ENCODE measurements at places on chromosomes 3 and 15.
A peak's percentile ranks its signal among the peaks of the same experiment; 100 is the strongest.

- DNase-seq: no peak
These were observed 312.2 kb upstream of the ZNF717 start for GRCh38 chr3:76097589-76097969.

GRCh38 chr15:71116366-71116765, 1.1 kb downstream of the THSD4 start:
- peak; percentile 38 for DNase-seq

GRCh38 chr15:33852570-33852969, 115.7 kb upstream of the CHRM5 start:
- peak; percentile 35 for DNase-seq

- no peak for DNase-seq
These were observed 26.5 kb downstream of the PLOD2 start for GRCh38 chr3:146134348-146135117.

- DNase-seq: peak; percentile 42
These were observed 21.8 kb downstream of the PCOLCE2 start for GRCh38 chr3:142866841-142867631.

DNA sequence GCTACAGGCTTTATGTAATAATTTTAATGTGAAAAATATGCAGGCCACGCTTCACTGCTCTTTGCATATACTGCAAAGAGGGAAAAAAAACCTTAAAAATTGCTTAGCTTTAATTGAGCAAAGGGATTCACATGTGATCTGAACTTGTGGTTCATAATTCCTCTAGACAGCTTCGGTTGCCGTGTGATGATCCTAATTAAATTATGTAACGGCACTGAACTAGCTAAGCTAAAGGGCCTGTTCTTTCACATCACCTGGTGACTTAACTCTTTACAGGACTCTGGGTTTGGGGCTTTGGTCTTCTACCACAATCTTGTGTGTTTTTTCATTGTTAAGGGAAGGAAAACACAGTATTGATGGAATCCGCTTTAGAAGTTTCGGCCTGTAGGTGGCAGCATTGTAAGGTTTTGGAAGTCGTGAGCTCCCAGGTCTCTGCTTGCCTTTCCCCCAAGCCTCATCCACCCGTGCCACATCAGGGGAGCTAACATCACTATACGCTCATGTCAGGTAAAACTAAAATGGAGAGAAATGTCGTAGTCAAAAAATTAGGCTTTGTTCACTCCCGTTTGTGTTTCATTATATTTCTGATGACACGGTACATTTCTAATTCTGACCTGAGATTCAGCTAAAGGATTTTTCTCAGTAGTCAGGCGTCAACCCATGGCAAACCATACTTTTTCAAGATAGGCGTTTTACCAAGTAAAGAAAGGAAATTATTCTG, 205.6 kb upstream of the DPH6 start:
- DNase-seq: peak; percentile 65

DNA sequence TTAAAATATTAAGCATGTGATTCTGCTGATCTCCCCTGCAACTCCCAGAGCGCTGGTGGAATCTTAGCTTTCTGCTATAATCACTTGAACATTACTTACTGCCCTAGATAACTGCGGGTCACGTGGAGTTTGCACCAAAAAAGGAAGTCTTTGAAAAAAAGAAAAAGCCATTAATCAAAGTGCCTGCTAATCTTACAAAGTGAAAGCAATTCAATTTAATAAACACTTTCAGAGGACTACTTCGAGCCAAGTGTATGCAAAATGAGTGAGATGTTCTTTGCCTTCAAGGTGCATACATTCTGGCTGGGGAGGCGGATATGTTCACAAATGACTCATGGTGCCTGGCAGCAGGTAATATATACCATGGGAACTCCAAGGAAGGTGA, 109.9 kb upstream of the GAP43 start:
- peak; percentile 10 for DNase-seq

DNA sequence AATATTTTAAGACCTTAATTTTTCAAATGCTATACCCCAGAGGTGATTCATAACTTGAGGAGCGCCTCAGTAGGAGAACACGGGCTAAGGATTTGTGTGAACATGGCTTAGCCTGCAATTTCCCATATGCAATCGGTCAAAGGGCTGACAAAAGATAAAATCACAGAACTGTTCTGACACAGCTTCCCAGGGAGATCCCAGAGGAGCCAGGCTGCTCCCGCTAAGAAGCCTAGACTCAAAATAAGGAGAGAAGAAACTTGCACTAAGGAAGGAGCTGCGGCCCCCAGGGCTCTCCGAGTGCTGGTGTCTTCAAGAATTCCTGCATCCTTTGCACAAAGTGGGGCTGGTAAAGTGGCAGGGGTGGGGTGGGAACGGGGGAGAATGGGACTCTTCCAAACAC, 106.3 kb upstream of the DLG1 start:
- DNase-seq: no peak

DNA sequence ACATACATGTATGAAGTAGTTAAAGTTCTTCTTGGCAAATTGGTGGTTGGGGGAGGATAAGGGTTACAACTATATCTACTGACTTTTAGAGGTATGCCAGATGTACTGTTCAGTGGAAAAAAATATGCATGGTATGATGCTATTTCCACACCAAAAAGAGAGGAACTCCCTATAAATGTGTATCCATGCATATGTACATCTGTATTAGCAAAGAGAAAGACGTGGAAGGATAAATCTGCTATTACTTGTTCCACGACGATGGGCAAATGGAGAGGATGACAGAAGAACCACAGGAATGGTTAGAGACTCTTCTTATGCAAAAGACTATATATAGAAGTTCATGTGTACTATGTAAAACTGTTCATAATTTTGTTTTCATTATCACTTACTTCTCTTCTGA, 197.6 kb downstream of the RORA start:
- no peak for DNase-seq

DNA sequence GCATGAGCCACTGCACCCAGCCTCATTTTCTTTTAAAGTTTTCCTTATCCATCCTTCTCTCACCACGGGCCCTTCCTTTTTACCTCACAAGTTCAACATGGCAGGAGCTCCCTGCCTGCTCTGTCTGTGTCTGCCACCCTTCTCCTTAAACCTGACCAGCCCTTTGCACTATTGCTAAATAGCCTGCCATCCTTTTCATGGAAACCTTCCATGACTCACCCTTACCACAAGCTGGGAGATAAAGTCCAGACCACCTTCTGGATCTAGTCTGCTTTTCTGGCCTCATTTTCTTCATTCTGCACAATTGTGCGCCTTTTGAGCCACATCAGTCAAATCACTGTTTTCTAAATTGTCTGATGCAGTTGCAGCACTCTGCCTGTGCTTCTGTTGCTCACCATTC, 8.9 kb downstream of the PARP14 start:
- peak; percentile 47 for DNase-seq

DNA sequence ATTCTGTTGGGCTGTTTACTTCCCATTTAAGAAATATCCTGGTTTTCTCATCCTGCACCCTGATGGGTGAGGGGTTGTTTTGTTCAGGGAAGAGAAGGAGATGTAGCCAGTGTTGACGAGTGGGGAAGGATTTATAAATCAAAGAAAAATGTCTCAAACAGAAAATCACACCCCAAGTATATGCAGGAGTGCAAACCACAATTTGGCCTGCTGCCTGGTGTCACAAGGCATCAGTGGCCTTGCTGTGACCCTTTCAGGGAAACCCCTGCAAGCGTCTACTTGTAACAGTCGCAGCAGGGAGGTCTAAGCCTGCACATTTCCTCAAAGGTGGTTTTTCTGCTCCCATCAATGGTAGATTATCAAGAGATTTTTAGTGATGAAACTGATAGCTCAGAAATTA, 132.6 kb upstream of the LRRN1 start:
- peak; percentile 26 for DNase-seq

DNA sequence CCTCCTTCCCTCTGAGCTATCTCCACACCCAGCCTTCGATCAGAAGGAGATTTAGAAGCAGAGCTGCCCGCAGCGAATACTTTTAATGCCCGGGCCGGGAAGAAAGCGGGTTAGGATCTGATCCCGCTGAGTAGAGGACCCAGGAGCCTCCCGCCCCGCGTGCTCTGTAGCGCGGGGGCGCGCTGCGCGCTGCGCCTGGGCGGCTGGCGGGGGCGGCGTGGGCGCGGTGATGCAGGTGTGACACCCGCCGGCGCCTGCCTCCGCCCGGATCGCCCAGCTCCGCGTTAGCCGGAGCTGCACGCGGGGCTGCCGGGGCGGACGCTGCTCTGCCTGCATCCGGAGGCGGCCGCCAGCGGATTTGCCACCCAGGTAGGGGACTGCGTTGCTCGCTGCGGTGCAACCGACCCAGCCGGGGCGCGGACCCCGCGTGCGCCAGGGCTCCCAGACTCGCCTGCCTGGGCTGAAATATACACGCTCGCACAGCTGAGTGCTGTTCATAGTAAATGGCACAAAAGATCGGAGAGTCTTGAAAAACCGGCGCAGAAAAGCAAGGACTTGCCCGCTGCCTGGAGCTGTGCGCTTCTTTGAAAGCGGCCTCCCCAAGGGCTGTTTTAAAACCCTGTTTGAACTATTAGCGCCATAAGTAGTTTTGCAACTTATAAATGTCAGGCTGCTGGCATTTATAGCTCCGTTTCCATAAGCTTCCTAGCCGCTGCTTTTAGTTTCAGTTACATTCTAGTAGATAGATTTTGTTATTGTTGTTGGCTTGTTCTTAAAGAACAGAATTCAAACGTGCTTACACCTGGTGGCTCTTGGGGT, at the start of gene SV2B:
TSS of gene SV2B (plus strand) at position 263 of the 819 bp plus-strand sequence. CDS start 126,007 bp downstream, outside the sequence.
- DNase-seq: peak; percentile 27

GRCh38 chr3:86792316-86792715, 198.6 kb downstream of the VGLL3 start:
- DNase-seq: peak; percentile 3

GRCh38 chr3:63861306-63861705, 2.3 kb downstream of the THOC7 start:
- DNase-seq: no peak

DNA sequence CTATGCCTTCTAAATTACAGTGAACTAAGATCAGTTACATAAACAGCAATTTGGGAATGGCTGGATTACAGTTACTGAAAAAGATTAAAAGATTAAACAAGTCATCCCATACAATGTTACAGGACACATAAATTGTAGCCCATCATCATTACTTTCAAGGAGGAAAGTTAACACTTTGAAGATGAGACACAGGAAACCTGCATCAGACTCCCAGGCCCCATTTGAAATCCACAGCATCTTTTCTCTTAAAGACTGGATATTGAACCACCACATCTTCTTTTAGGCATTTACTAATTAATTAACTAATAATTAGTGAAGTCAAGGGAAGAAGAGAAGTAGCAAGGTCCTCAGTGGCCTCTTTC, 170.2 kb downstream of the PLCL2 start:
- no peak for DNase-seq

DNA sequence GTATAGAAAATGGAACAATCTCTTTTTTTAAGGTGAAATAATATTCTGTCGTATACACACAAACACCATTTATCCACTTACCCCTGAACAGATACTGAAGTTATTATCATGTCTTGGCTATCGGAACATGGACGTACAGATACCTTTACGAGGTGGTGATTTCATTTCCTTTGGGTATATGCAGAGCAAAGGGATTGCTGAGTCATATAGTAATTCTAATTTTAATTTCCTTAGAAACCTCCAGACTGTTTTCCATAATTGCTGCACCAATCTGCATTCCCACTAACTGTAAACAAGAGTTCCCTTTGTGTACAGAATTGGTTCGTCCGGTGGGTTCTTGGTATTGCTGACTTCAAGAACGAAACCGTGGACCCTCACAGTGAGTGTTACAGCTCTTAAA, 179.4 kb downstream of the SHOX2 start:
- no peak for DNase-seq

- no peak for DNase-seq
These were observed 38.2 kb upstream of the CNOT10 start for GRCh38 chr3:32646761-32647160.

DNA sequence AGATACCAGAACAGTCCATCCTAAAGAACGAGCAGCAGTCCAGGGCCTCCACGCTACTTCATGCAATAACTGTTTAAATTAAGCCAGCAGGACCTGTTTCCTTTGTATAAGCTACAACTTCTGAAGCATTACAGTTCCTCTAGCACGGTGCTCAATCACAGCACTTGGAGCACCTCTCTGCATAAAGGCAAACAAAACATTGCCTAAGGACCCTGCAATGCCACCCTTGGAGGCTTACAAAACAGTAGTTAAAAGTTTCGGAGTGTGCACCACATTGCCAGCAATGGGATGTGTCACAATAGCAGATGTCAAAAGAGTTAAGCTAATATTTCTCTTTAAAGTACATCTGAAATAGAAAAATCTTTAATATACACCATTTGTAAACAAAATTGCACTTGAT, 2.6 kb upstream of the VPS39 start:
- no peak for DNase-seq

- no peak for DNase-seq
These were observed 9.5 kb downstream of the CHRD start for GRCh38 chr3:184389384-184389783.

GRCh38 chr15:99590913-99591646, 25.3 kb downstream of the MEF2A start:
- peak; percentile 19 for DNase-seq

GRCh38 chr15:34737477-34737876, 17.3 kb downstream of the GJD2 start:
- DNase-seq: peak; percentile 33

DNA sequence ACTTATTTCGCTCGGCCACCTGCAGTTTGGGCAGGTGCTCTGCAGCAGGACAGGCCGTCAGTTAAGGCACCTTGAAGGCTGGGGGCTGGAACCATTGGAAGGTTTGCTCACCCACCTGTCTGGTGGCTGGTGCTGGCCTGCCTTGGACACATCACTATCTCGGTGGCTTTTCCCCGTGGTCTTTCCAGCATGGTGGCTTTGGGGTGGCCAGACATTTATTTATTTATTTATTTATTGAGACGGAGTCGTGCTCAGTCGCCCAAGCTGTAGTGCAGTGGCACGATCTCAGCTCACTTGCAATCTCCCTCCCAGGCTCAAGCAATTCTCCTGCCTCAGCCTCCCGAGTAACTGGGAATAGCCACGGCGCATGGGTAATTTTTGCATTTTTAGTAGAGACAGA, 11.7 kb downstream of the ISG20 start:
- DNase-seq: no peak

DNA sequence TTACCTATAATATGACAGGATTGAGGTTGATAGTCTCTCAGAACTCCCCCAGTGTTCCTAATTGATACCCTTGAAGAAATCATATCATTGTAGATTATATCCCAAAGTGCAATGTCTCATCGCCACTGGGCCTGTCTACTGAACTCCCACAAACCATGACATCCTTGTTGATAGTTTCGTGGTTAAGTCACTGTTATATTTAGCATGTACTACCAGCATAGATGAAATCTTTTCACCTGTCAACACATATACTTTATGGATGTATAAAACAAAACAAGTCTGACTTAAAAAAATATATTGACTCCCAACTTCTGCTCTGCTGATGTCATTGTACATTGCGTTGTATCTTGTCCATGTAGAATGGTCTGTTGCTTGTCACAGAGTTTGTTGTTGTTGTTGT, 128.1 kb downstream of the IQCH start:
- DNase-seq: no peak

GRCh38 chr15:73051807-73052652, at the start of gene NEO1:
TSS of gene NEO1 (plus strand) at chr15:73052463. CDS start at chr15:73052676, 213 bp downstream.
- peak; percentile 86 for DNase-seq
